ENCODE measurements at places on chromosomes 5 and 9.

GRCh38 chr5:58358501-58359178 lies 101.2 kb downstream of the PLK2 start:
- no peak for DNase-seq

DNA sequence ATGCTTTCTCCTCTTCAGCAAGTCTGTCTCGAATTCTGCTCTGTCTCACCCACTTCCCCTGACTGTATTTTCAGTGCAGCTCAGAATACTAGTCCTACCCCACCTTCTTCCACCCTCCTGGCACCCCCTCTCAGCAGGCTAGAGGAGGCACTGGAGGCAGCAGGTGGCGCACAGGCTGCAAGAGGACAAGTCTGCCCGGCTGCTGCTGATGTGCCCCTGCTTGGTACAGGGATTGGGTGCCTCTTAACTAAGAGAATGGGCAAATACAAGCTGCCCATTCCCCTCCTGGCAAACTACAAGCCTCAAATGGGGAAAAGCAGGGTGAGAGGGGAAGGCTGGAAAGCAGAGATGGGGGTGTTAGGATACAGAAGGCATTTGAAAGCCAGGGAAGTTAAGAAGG lies 5.1 kb downstream of the TLN1 start:
- DNase-seq, result peak; percentile 28

DNA sequence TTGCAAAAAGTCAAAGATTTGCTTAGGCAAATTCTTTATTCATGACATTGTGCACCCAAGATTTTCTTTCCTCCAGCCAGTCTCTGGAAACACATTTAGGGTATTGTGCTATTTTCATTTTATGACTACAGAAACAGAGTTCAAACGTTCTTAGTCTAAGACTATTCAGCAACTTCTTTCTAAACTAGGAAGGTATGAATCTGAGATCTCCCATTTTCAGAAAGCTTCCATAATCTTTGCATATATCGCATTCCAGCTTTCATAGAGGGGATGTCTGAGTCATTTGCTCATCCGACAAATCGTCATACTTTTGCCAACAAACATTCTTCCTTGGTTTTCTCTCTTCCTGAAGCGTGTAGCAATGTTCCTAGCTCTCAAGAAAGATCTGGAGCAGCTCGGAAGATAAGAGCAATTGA lies 1.6 kb upstream of the PAPPA start:
- DNase-seq, result no peak

DNA sequence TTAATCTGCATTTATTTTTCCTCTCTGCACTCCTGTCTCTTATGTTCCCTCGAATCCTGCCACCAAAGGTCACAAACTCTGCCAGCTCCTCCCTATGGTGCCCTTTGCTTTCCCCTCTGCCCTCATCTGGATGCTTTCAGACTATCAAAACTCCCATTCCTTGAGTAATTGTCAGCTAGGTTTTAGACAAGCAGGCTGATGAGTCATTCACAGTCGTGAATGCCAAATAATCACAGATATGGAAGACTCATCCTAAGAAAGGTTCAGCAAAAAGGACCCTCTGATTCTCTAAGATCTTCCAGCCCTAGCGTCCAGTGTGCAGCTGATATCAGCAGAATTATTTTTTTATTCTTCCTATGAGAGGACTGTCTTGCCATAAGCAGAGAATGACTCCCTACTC lies 104.5 kb upstream of the NUDT12 start:
- DNase-seq, result no peak

GRCh38 chr5:164504141-164504772 lies 998.8 kb downstream of the MAT2B start:
- peak; percentile 47 for DNase-seq

DNA sequence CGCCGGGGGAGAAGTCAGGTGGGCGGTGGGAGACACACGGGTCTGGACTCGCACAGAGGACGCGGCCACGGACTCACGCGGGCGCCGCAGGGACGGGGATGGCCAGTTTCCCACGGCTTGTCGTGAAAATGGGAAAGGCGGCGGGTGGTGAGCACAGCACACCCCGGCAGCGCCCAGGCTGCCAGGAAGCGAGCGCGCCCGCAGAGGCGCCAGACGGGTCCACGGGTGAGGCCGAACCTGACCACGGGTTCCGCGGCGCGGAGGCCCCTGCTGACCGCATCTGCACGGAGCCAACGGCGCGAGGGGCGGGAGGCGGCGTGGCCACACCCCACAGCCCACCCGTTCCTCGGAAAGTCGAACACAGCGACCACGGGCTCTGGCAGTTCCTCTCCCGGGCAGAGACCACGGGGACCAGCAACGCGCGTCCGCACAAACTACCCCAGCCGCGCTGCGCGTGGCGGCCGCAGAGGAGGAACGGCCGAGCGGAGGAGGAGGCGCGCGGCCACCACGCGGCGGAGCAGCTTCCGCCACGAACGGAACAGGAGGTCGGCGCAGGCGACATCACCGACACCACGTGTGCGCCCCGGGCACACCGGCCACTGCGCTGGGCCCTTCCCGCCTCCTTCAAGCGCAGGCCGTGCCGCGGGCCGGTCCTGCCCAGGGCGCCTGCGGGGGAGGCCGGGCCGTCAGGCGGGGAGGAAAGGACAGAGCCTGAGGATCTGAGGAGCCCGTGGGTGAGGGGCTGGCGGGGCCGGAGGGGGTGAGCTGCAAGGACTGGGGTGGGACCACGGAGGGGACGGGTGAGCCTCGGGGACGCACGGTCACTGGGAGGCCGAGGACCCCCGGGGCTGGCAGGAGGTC lies 5.6 kb downstream of the EXD3 start:
- DNase-seq, result no peak

DNA sequence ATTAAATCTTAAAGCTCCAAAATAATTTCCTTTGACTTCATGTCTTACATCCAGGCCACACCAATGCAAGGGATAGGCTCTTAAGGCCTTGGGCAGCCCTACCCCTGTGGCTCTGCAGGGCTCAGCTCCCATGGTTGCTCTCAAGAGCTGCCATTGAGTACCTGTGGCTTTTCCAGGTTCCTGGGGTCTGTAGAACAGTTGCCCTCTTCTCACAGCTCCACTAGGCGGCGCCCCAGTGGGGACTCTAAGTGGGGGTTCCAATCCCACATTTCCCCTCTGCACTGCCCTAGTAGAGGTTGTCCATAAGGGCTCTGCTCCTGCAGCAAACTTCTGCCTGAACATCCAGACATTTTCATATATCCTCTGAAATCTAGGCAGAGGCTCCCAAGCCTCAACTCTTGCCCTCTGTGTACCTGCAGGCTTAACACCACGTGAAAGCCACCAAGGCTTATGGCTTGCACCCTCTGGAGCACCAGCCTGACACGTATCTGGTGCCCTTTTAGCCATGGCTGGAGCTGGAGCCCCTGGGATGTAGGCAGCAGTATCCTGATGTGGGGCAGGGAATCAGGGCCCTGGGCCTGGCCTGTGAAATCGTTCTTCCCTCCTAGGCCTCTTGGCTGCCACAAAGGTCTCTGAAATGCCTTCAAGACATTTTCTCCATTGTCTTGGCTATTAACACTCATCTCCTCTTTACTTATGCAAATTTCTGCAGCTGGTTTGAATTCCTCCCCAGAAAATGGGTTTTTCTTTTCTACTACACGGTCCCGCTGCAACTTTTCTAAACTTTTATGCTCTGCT lies 185.1 kb downstream of the SMARCA2 start:
- DNase-seq, result no peak

All from small intestine (tissue), 16 donors.